GOT3 (cell line): ENCODE measurements at places on chromosomes 5 and 9.
A peak's percentile ranks its signal among the peaks of the same experiment; 100 is the strongest.

GRCh38 chr5:164799391-164799790, 1294.0 kb downstream of the MAT2B start:
- no peak for DNase-seq

- DNase-seq: no peak
Observed at GRCh38 chr5:167702014-167702413, 589.4 kb upstream of the WWC1 start.

GRCh38 chr9:3361116-3361515, 164.7 kb downstream of the RFX3 start:
- no peak for DNase-seq

- no peak for DNase-seq
Observed at GRCh38 chr9:78566948-78567675, 270.2 kb downstream of the PSAT1 start.

DNA sequence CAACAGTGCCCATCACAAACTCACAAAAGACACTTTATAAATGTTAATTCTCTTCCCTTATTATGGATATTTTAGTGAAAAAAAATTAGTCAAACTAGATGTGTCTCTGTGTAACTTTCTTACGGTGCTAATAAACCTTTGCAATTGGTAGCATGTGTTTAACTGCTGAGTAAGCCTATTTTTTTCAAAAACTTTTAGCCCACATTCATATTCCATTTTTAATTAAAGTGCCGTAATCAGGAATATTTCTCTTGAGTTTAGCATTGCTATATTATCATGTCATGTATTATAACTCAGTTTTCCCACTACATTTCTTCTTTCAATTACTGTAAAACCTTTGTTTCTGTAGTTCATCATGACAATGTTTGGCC, 51.4 kb downstream of the FYB1 start:
- no peak for DNase-seq

DNA sequence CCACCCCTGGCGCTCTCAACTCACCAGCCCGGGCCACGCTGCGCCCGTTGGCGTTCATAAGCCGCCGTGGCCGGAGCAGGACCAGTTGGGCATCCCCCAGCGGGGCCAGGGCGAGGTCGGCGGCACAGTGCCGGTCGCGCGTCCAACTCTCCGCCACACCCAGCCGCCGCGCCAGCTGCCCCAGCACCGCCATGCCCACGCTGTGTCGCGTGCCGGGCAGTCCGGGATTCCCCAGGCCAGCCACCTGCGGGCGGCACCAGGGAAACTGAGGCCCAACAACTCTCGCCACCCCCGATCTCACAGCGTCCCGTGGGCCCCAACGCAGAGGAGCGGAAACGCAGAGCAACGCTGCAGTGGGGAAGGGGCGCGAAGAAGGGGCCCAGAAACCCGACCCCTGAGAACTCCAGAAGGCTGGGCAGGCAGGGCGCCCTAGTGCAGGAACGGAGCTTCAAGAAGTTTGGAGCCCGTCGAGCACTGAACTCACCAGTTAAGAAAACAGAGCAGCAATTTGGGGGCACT, 453 bp downstream of the PTRH1 start:
- DNase-seq: no peak

DNA sequence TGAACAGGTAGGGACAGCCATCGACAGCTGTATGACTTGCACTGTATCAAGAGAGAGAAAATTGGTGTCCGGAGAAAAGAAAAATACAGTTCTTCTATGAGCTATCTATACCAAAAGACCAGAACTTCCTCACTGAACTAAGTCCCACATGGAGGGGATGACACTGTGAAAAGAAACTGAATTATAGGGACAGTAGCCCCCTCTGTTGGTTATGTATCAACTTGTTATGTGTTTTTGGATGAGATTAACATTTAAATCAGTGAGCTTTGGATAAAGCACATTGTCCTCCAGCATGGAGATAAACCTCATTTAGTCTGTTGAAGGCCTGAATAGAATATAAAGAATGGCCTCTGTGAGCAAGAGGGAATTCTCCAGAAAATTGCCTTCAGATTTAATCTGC, 176.6 kb upstream of the SH3GL2 start:
- no peak for DNase-seq

- DNase-seq: no peak
Observed at GRCh38 chr9:83441390-83441789, 96.8 kb downstream of the FRMD3 start.

- no peak for DNase-seq
Observed at GRCh38 chr5:175885813-175886212, 14.4 kb downstream of the CPLX2 start.

DNA sequence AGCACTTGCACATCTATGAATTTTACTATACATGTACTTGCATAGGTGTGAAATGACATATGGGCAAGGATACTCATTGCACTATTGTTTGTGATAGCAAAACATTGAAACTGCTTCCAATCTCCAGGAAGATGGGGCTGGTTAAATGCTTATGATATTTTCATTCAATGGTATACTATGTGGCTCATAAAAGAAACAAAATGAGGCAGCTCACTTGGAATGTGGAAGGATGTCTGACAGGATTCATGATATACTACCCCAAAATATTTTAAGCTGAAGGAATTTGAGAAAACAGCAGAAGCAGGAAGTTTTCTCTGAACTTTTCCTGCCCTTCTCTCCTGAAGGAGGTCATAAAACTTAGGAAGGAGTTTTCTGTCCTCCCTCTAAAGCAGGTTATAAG, 99.6 kb upstream of the CAST start:
- no peak for DNase-seq

DNA sequence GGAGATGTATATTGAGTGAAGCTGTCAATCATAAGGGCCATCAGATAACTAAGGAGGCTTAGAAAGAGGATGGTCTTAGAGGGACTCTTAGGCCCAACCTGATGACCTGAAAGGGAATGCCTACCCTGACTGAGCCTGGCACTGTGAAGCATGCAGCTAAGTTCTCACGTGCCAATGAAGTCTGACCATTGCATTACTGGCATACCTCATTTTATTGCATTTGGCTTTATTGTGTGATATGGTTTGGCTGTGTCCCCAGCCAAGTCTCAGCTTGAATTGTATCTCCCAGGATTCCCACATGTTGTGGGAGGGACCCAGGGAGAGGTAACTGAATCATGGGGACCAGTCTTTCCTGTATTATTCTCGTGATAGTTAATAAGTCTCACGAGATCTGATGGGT, 421.6 kb upstream of the SGCD start:
- no peak for DNase-seq

GRCh38 chr5:93532370-93532769, 48.6 kb downstream of the NR2F1-AS1 start:
- peak; percentile 18 for DNase-seq

DNA sequence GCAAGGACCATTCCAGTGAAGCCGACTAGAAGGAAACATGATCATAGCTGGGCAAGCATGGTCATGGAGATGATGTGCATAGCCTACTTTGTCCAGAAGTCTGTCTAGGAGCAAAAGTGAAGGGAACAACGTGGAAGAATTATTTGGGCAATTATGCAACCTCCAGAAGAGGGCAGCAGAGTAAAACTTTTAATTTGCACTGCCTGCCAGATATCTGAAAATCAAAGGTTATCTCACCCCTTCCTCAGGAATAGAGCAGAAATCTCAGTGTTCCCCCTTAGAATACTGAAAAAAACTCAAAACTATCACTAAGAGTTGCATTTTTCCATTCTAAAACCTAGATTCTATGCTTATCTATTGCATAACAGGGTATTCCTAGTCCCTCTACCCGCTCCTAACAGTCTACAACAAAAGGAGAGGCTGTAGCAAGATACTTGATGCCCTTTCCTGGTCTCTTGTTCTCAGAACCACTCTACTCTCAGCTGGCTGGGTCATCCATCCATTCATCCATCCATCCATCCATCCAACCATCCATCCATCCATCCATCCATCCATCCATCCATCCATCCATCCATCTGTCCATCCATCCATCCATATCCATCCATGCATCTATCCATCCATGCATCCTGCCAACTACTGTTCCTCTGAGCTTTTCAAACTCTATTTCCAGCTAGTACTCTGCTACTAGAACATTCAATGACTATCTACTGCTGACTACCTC, 8.4 kb upstream of the SETD9 start:
- DNase-seq: no peak

GRCh38 chr9:124284237-124284831, 26.6 kb downstream of the NEK6 start:
- DNase-seq: no peak

- no peak for DNase-seq
Observed at GRCh38 chr9:84738353-84738752, 68.8 kb downstream of the NTRK2 start.

DNA sequence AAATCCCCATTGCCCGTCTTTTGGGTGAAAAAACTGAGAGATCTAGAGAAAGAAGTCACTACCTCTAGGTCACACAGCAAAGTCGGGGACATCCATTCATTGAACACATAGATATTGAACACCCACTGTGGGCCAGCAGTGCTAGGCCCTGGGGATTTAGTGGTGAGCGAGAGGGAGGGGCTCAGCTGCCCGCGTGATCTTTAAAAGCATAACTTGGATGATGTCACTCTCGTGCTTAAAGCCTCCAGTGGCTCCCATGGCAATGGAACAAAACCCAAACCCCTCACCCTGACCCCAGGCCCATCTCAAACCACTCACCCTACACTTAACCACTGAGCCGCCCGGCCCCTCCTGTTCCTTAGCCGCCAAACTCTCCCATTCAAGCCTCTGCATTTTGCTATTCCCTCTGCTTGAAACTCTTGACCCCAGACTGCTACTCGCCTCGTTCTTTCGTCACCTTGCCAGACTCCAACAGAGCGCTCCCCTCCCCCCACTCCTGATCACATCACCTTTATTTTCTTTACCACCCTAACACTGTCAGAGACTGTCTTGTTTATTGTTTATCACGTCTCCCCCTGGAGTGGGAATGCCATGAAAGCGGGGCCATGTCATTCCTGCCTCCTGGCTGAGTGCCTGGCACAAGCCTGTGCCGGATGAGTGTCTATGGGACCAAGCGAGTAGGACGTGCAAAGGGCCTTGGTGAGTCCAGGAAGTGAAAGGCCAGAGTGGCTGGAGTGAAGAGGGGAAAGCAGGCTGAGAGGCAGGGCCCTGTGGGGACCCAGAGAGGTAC, 710 bp upstream of the PIP5KL1 start:
- no peak for DNase-seq

- DNase-seq: no peak
Observed at GRCh38 chr5:9295466-9295801, 250.4 kb downstream of the SEMA5A start.

DNA sequence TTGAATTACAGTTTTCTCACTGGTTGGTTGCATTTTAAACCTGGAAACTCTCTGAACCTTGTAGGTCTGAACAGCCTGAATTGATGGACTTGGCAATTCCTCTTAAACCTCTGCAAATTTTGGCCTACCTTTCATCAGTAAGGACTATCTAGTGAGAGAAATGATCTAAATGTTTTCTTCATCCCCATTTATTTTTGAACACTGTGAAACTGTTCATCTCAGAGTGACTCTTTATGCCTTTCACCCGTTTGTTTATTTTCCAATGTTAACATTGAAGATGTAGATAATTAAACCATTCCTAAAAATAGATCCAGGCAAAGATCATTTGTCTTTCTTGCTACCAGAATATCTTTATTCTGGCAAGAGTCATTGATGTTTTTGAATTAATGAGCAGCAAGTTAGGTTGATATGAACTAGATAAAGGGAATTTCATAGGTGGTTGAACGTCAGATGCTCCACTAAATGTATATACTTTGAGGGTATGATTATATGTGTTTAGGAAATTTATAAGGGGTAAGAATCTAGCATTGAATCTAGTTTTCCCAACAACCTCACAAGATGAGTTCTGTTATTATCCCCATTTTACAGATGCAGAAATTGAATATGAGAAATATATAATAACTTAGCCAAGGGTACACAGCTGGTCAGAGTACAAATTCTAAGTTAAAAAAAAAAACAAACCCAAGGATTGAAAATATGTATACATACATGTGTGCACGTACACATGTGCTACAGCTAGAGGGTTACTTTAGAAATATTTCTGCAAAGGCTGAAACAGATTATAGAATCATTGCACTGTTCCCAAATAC, 3.4 kb downstream of the CPEB4 start:
- no peak for DNase-seq

- no peak for DNase-seq
Observed at GRCh38 chr9:135348076-135348787, 131.3 kb upstream of the PPP1R26 start.

DNA sequence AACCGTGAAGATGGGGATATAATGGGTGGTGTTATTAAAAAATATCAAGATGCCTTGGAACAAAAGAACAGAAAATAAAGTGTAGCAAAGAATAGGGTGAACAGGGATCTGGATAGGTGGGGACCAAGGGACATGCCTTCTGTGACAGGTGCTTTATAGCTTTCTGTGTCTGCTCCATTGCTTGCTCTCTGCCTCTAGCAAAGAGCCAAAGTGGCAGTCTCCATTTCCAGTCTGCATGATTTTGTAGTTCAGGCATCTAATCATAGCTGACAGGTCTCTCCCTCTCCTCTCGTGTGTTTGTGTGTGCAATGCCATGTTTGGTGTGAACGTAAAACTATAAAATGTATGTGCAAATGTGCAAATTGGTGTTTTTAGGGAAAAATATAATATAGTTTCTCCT, 35.0 kb downstream of the LRRTM2 start:
- DNase-seq: no peak

DNA sequence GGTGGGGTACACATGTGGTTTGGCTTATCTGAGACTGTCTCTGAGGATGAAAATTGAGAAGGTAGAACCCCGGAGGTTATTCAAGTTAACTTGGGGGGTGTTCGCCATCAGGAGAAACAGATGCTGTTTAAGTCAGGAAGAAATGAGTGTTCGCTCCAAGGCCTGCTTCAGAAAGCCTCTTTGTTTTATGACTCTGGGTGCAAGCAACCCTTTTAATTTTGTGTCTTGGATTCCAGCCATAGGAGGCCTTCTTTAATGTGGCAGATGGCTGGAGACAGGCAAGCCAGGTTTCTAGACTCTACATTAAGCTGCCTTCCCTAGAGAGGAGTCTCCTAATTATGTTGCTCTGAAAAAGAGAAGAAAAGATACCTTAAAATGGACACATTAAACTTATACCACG, 4.2 kb upstream of the SMAD5 start:
- no peak for DNase-seq

DNA sequence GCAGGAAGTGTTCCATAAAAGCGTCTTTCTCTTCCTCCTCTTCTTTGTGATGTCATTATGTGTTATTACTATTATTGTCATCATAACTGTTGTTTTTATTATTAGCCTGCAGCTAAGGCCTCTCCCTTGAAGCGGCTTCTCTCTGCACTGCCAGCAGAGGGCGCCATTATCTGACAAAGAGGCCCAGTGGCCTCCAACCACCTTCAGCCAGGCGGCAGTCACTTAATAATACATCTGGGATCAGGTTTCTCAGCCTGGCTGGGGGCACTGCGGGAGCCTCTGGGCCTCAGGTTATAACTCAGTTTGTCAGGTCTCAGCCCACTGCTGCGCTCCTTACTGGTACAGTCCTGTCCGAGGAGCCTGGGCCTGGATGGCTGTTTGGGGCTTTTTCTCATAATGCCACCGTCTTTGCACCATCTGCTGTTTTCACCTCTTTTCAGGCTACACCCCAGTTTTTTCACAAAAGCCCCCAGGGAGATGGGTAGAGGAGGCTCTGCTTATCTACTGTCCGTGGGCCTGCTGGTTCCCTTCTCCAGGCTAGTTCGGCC, 281.9 kb downstream of the NSG2 start:
- DNase-seq: no peak
